ENCODE measurements at places on chromosomes 4 and X.

DNA sequence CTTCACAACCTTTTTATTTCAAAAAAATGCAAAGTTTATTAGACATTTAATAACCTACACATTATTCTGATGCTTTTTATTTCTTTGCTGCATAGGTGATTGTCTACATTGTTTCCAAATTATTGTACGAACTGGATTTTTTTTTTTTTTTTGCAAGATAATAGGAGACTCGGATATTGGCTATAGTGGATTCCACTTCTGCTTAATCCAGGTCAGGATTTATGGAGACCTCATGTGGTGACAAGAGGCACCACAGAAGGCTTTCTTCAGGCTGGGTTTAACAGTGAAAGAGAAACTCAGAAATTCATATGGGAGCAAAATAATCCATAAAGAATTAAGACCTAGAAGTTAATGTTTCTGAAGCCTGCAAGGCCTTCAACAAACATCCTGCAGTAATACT is 2.4 kb upstream of the SLIT2 start:
- no peak for DNase-seq

GRCh38 chr4:127641524-127641923 is 8.8 kb downstream of the INTU start:
- no peak for DNase-seq

DNA sequence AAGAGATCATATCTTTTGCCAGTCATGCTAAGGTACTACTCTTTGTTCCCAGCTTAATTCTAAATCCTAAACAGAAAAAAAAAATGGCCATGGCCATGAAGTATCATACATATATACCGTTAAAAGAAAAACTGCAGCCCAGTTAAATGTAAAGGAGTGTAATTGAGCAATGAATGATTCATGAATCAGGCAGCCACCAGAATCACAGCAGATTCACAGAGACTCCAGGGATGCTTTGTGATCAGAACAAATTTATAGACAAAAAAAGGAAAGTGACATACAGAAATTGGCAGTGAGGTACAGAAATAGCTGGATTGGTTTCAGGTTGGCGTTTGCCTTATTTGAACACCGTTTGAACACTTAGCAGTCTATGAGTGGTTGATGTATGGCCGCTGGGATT is 42.1 kb upstream of the PDGFC start:
- no peak for DNase-seq

DNA sequence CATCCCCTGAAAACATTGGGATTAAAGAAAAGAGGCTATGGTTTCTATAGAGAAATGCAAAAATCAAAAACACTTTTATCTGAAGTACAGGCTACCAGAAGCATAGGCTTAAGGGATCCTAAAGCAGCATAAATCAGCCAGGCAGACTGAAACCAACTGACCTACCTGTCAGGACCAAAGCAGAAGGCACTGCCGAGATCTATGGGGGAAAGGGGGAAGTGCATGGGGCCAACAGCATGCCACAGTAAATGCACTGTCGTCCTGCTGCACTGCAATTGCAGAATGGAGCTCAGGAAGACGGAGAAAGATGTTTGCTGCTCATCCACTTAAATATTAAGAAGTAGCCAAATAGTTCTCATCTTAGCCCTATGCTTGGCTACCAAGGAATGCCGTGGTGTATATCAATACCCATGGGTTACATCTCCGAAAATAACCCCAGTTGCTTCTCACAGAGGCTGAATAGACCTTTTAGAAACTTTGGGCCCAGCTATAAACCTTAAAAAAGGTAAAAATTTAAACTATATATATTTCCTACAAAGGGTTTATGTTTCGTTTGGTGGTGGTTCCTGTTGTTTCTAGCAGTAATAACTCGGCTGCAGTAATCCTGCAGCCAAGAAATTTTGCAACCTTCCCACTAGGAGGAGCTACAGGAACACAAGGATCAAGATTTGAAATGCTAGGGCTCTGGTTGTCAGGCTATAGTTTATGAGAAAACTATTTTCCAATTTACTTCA is 312.2 kb upstream of the DIAPH2 start:
- DNase-seq, result no peak

GRCh38 chr4:16952896-16953630 is 54.6 kb upstream of the LDB2 start:
- DNase-seq, result no peak

DNA sequence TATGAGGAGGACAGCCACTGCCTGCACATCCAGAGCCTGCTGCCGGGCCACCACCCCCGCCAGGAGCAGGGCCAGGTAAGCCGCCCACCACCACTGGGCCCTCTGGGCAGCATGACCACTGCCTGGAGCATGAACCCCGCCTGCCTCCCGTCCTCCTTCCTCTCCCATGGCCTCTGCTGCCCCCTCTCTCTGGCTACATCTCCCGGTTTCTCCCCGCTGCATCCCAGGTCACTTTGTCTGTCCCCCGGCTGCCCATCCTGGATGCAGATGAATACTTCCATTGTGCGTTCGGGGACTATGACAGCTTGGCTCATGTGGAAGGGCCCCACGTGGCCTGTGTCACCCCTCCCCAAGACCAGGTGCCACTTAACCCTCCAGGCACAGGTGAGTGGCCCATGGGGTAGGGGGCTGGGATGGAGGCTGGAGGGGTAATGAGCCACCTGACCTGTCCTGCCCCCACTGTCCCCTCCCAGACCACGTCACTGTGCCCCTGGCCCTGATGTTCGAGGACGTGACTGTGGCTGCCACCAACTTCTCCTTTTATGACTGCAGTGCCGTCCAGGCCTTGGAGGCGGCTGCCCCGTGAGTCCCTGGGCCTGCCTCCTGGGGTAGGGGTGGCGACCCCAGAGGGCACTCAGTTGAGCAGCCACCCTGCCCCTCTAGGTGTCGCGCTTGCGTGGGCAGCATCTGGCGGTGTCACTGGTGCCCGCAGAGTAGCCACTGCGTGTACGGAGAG is 6.0 kb downstream of the PLXNB3 start:
- no peak for DNase-seq

GRCh38 chr4:181858741-181859140 is 384.5 kb upstream of the TENM3 start:
- no peak for DNase-seq

- DNase-seq, result no peak
Measured at GRCh38 chr4:41795796-41796385, 47.4 kb upstream of the PHOX2B start.

- DNase-seq, result no peak
Measured at GRCh38 chr4:157590679-157591078, 370.2 kb downstream of the GRIA2 start.

GRCh38 chrX:118347131-118347530 is 1.2 kb downstream of the WDR44 start:
- DNase-seq, result no peak

GRCh38 chr4:103496800-103497199 is 223.0 kb downstream of the TACR3 start:
- DNase-seq, result no peak

DNA sequence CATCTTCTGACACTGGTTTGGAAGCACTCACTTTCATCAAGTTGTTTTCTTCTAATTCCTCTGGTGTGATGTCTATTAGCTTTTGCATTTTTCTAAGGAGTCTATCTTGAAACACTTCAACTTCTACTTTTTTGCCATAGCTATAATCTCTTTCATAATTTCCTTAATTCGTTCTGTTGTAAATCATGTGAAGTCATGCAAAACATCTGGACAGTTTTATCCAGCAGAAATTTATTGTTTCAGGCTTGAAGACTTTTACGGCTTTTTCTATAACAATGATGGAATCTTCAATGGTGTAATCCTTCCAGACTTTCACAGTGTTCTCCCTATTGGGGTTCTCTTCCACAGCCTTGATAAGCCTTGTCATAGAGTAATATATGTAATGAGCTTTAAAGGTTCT is 74.9 kb upstream of the PABPC4L start:
- no peak for DNase-seq

DNA sequence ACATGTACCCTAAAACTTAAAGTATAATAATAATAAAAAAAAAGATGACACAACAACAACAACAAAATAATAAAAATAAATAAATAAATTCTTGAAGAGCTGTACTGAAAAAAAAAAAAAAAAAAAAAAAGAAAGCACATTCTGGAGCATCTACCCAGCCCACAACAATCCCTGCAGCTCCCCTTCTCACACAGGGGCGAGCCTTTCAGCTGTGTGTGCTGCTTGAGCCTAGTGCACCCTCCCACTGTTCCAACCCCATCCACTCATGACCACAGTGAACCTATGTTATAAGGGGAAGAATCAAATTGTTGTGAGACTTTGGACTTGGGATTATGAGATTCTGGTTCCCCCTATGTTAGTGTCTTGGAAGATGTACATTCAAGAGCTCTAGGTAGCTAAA is 161.5 kb upstream of the JADE1 start:
- no peak for DNase-seq

DNA sequence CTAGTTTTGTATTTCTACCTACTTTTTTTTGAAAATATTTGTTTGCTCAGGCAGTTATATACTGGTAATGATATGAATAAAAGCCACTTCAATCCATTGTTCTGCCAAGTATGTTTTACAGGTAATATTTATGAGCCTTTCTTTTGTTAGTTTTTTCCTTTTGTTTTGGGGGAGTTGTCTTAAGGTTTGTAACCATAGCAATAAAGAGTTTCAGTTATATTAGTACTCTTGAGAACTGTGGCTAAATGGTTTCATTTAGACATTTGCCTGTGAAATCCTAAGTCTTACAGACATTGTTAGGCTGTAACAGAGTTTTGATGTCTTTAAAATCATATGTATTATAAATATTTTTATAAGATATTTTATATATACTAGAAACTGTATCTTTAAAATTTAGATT is 150.1 kb downstream of the DIPK2B start:
- DNase-seq, result no peak

- DNase-seq, result no peak
Measured at GRCh38 chr4:139011225-139011950, 4.2 kb upstream of the NOCT start.

GRCh38 chr4:110970642-110971041 is 347.8 kb upstream of the PITX2 start:
- peak; percentile 29 for DNase-seq

GRCh38 chr4:3820016-3820805 is 54.0 kb downstream of the ADRA2C start:
- no peak for DNase-seq

GRCh38 chr4:88779431-88779830 is 81.8 kb upstream of the NAP1L5 start:
- DNase-seq, result no peak

DNA sequence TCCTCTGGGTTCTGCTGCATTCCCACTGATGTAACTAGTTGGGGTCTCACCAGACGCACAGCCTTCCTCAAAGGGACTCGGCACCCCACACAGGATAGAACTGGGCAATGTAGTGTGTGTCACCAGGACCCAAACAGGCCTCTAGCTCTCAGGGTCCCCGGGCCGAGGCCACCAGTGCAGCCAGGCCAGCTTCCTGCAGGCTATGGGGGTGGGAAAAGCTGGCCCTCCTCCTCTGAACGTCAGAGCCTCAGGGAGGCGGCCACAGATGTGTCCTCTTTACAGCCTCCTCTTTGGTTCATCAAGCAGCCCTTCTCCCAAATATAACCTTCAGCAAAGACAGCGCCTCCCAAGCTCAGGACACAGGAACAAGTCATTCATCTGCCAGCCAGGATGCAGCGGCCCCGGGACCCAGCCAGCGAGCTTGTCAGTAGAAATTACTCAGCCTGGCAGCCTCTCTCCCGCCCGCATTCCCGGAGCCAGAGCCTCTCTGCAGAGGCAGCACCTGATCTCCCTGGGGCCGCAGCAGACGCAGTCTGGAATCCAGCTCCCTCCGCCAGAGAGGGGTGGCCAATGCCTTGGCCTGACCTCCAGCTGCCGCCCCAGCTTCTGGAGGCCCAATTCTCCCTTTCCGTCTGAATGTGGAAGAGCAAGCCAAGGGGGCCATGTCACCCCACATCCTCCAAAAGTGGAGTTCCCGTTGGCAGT is 288.5 kb downstream of the FBXW7 start:
- DNase-seq, result no peak

GRCh38 chr4:185339941-185340340 is 55.8 kb downstream of the LRP2BP start:
- no peak for DNase-seq

DNA sequence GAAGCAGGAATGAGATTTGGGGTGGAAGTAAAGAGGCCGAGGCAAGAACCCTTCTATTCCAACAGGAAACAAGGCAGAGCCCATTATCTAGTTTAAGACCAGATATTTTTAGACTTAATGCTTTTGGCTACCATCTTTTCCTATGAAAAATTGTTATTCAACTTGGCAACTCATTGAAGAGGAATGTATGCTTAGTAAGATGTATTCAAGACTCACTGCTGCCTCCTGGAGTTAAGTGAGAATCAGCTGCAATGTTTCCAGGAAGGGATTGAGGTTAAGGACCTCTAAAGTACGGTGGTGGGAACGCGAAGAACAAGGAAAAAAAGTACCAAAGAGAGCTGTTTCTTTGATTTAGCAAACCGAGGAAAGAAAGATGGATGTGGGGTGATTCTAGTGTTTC is 89.1 kb downstream of the RAPGEF2 start:
- no peak for DNase-seq

DNA sequence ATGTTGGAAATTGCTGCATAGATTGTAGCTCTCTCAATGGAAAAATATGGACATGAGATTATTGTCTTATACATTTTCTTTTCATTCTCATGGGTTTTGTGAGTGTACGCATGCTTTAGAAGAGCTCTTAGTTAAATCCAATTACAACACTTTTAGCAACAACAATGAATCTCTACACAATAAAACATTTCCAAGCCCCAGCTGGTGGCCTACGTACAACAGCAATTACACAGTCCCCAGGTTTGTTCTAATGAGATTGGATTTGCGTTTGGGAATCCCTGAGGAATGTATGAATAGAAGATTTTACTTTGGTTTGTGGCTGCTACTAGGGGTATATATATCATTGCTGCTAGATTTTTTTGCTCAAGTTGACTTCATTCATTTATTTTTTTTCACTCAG is 98.6 kb downstream of the FHDC1 start:
- DNase-seq, result no peak

GRCh38 chrX:8868070-8868773 is 67.0 kb upstream of the FAM9A start:
- no peak for DNase-seq

- no peak for DNase-seq
Measured at GRCh38 chrX:40177942-40178715, 80.4 kb upstream of the BCOR start.

GRCh38 chrX:46634577-46634976 is 61.0 kb downstream of the CHST7 start:
- no peak for DNase-seq

- DNase-seq, result no peak
Measured at GRCh38 chrX:13511241-13511943, 58.0 kb upstream of the EGFL6 start.

DNA sequence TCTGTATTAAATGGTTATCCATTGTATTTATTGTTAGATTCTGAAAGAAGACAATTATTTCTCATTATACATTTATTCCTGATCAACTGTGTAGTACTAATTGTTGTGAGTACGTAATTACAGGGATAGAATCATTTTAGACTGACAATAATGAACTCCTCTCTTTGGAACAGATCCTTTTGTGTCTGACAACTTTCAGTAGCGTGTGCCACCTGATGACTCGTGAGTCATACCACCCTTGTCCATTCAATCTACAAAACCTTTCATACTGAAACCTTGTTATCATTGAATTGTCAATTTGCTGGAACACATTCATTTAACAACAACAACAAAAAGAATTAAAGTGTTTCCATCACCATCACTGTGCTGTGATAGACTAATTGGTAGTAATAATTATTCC is 602.7 kb upstream of the PCDH7 start:
- no peak for DNase-seq

All from progenitor cell of endocrine pancreas (in vitro differentiated cells).